ENCODE measurements at places on chromosomes 16 and 17.

DNA sequence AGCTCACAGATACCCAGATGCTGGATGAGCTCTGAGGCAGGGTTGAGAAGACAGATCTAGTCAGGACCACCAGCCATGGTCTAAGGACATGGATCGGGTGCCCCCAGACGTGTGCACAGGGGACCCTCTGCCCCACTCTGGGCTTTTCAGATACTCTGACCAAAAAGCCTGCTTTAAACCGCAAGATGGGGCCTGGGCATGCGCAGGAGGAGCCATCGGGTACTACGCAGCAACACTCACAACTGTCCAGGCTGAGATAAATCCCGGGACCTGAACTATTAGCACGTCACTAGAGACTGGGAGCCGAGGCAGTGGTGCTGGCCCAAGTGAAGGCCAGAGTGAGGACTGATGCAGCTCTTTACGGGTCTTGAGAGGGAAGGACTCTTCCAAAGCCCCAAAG lies 32.9 kb downstream of the SCNN1G start:
- no peak for DNase-seq

DNA sequence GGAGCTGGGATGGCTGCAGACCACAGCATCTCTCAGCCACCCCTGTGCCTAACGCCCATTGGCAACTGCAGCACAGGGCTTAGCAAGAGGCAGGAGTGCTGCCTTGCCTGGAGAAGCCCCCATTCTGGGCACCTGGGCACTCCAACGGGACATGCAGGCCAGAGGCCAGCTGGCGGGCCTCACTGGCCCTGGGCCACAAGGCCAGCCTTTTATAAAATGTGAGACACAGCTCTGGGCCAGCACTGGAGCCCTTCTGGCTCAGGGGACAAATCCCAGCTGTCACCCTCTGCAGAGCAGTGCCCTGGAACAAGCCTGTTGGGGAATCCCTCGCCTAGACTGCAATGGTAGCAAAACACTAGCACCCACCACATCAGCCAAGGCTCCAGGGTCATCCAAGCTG lies 171.8 kb downstream of the WSCD1 start:
- DNase-seq = peak; percentile 14

DNA sequence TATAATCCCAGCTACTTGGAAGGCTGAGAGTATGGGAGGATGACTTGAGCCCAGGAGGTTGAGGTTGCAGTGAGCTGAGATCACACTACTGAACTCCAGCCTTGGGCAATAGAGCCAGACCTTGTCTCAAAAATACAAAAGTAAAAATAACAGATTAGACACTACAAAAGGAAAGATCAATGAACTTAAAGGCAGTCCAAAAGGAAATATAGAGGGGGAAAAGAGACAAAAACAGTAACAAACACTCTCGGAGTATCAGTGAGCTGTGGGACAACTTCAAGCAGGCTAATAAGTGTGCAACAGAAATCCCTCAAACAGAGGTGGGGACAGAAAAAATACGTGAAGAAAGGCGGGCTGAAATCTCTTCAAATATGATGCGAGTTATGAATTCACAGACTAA lies 58.8 kb downstream of the CPPED1 start:
- DNase-seq = no peak

DNA sequence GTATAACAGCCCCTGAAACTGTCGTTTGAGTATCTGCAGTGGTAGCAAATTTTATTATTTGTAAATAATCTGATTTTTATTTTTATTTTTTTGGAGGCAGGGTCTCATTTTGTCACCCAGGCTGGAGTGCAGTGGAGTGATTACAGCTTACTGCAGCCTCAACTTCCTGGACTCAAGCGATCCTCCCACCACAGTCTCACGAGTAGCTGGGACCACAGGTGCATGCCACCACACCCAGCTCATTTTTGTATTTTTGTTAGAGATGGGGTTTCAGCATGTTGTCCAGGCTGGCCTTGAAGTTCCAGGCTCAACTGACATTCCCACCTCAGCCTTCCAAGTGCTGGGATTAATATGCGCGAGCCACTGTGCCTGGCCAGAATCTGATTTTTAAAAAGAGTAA lies 2.8 kb downstream of the NDEL1 start:
- no peak for DNase-seq

- DNase-seq = no peak
Observed at GRCh38 chr17:55157165-55157564, 107.6 kb upstream of the HLF start.

GRCh38 chr17:48488548-48489106 lies 42.2 kb downstream of the HOXB1 start:
- no peak for DNase-seq

GRCh38 chr17:49227436-49228261 lies 2.9 kb downstream of the PHOSPHO1 start:
- DNase-seq = peak; percentile 70

GRCh38 chr17:59428916-59429485 lies 97.5 kb downstream of the YPEL2 start:
- no peak for DNase-seq

- DNase-seq = no peak
Observed at GRCh38 chr16:85715169-85716021, 26.6 kb upstream of the GINS2 start.

DNA sequence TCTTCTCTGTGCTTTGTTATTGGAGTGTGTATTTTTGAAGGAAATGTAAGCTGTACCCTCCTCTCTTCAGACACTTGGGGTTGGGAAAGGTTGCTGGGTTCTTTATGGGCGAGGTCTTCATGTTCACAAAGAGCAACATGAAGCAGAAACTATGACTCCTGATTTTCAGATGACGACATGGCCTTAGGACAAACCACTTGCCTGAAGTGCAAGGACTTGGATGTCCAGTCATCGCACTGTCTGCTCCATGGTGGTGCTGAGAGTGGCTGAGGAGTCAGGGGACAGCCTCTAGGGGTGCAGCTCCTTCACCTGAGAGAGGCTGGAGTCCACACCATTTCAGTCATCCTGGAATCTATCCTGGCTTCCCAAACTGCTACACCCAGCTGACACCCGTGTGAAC lies 183.9 kb upstream of the CDH5 start:
- DNase-seq = no peak

- DNase-seq = no peak
Observed at GRCh38 chr16:52113533-52114183, 433.3 kb downstream of the TOX3 start.

DNA sequence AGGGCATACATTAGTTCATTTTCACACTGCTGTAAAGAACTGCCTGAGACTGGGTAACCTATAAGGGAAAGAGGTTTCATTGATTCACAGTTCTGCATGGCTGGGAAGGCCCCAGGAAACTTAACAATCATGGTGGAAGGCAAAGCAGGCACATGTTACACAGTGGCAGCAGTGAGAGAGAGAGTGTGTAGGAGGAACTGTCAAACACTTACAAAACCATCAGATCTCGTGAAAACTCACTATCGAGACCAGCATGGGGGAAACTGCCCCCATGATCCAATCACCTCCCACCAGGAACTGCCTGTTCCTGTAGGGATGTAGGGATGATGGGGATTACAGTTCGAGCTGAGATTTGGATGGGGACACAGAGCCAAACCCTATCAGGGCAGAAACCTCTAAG lies 17.2 kb downstream of the NUBP1 start:
- no peak for DNase-seq

DNA sequence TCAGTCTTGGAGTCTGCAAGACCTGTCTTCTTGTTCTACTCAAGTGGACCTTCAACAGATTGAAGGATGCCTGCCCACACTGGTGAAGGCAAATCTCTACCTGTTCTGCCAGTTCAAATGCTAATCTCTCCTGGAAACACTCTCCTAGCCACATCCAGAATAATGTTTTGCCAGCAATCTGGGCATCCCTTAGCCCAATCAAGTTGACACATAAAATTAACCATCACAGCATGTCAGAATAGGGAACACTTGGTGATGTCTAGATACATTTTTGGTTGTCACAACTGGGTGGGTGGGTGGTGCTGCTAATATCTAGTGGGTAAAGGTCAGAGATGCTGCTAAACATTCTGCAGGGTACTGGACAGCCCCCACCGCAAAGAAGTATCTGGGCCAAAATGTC lies 744.9 kb upstream of the SOX9 start:
- DNase-seq = no peak

- no peak for DNase-seq
Observed at GRCh38 chr17:35185849-35186248, 8.3 kb downstream of the SLC35G3 start.

GRCh38 chr17:40779181-40779909 lies 3.0 kb downstream of the KRT27 start:
- DNase-seq = no peak

GRCh38 chr17:9284884-9285283 lies 263.6 kb downstream of the NTN1 start:
- no peak for DNase-seq

DNA sequence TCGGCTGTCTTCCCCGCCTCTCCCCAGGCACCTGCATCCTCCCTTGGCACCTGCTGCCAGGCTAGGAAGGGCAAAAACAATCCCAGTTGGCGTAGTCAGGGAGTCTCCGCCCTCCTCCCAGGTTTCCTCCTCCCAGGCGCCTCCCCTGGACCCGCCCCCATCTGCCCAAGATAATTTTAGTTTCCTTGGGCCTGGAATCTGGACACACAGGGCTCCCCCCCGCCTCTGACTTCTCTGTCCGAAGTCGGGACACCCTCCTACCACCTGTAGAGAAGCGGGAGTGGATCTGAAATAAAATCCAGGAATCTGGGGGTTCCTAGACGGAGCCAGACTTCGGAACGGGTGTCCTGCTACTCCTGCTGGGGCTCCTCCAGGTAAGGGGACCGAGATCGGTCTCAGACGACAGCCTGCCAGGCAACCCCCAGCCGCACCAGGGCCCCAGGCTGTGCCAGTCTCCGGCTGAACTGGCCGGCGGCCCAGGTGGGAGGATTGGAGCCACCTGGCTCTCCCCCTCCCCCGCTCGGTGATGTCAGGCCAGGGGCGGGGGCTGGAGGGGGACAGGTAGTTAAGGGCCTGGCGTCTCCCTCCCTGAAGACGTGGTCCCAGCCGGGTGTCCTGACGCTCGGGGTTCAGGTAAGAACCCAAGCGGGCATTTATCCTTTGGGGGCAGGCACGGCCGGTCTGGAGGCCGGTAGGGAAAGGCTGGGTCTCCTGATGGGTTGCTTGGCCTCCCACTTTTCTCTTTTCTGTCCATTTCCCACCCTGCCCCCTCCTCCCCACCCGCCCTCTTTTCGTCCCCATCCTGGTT lies at the start of gene GRB7:
TSS of gene GRB7 (plus strand) at position 179 of the 808 bp plus-strand sequence. CDS start 4,364 bp downstream, outside the sequence.
- no peak for DNase-seq

All from pons (tissue), 1 donor.